Right kidney (tissue), 9 donors: ENCODE measurements at places on chromosomes 7 and 10.

DNA sequence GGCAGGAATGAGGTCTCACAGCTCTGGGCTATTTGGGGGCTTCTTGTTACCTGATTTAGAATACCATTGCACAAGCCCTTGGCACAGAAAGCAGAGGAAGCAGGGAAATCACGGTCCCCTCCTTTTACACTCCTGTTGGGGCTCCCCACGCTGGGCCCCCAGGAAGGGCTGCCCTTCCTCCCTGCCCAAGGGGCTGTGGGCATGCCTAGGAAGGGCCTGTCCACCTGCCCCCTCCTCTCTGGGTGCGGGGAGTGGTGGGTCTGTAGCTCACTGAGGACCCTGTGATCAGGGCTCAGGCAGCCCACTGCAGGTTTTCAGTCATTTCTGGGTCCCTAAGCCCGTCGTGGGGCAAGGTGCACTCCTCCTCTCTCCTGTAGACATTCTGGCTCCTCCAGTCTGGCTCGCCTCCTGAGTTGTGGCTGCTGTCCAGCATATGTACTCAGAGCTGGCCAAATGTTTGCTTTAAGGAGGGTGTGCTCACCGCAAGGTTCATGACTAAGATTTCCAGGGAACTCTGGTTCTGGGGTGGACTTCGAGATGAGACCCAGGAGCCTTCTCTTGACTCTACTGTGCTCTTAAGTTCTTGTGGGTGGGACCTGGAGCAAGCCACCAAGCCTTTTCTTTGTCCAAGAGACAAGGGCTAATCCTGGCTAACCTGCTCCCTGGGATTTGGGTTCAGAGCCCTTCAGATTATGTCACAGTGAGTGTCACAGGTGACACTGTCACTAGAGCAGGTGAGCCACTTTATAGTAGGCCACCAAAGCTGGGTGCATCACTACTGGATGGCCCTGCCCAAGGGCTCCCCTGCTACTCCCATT, 56.0 kb downstream of the TACR2 start:
- DNase-seq = no peak

DNA sequence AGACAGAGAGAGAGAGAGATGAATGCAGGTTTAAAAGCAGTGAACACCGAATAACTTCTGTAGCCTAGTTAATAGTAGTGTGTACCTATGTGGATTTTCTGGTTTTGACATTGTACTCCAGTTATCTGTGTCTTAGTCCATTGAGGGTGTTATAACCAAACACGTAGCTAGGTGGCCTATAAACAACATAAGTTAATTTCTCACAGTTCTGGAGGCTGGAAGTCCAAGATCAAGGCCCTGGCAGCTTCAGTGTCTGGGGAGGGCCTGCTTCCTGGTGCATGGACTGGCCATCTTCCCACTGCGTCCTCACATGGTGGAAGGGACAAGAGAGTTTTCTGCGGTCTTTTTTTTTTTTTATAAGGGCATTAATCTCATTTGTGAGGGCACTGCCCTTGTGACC, 23.5 kb downstream of the AOC1 start:
- no peak for DNase-seq

- no peak for DNase-seq
These were observed 18.4 kb upstream of the FRMD4A start for GRCh38 chr10:14349081-14349480.

- no peak for DNase-seq
These were observed 826.1 kb downstream of the GRM8 start for GRCh38 chr7:126426652-126427051.

GRCh38 chr10:72133517-72133916, 45.2 kb upstream of the SPOCK2 start:
- no peak for DNase-seq

DNA sequence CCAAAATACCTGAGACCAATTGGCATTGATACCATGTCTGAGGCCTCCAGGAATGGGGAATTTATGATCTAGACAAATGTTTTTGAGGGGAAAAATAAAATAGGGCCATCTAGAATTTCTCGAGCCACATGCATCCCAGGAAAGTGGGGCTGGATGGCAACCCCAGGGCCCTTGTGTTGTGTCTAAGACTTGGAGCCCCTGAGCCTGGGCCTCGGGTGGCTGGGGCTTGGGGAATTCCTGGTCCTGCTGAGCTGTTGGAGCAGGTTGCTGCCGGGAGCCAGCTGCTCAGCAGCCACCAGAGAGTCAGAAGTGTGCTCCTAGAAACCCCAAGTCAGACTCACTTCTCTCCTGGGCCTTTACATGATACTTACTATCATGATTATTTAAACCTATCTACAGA, 172.9 kb downstream of the WDR37 start:
- no peak for DNase-seq

GRCh38 chr7:157633465-157634185, 296.8 kb downstream of the DNAJB6 start:
- no peak for DNase-seq

GRCh38 chr7:122515404-122515803, 183.5 kb downstream of the RNF133 start:
- DNase-seq = no peak

- DNase-seq = no peak
These were observed 604.8 kb upstream of the IGFBP3 start for GRCh38 chr7:46525876-46526275.

DNA sequence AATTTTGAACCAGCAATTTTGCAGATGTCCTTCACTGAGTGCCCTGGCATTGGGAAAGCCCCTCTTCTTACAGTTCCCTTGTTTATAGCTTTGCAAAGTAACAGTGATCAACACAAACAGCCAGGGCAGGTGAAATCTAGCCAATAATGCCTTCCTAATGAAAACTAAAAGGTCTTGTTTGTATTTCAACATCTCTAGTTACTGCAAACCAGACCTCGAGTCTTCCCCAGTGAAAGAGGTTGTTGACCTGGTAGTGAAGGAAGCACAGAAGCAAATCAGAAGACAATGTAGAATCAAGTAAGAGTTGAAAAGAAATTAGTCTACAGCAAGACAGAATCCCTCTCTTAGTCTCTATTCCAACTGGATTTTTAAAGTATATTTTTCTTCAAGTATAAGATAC, 231.2 kb downstream of the SNX13 start:
- DNase-seq = no peak

- no peak for DNase-seq
These were observed 99.5 kb downstream of the CCNY start for GRCh38 chr10:35435824-35436223.

DNA sequence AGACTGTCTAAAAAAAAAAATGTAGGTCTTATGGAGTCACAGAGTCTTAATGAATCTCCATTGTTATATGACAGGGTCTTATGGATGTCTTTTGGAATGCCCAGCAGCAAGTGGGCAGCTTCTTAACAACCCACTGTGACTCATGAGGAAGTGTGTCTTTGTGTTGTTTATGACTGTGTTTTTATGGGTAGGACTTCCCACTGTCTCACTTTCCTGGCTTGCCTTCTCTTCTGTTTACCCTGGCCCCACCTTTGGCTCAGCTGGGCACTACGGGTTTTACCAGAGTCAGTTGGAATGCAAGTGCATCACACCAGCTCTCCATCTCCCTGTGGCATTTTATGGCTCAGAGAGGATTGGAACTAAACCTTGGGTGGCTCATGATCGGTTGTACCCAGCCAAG, 580.5 kb downstream of the AUTS2 start:
- no peak for DNase-seq

GRCh38 chr7:29607889-29608288, 44.3 kb downstream of the PRR15 start:
- DNase-seq = no peak

DNA sequence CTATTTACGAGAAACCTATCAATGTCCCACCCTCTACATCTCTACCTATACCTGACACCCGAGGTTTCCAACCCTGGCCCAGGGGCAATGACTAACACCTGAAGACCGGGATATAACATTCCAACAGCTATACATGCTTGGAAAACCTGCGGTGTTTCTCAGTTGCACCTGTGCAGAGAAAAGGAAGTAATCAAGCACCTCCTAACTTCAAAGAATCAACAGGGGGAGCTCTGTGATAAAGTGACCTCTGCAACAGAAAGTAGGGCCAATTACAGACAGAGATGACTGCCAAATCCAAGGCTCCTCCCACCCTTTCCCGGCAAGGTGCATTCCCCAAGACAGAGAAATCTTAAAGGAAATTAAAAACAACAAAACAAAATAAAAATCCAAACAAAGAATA, 41.3 kb downstream of the CCDC6 start:
- DNase-seq = no peak

DNA sequence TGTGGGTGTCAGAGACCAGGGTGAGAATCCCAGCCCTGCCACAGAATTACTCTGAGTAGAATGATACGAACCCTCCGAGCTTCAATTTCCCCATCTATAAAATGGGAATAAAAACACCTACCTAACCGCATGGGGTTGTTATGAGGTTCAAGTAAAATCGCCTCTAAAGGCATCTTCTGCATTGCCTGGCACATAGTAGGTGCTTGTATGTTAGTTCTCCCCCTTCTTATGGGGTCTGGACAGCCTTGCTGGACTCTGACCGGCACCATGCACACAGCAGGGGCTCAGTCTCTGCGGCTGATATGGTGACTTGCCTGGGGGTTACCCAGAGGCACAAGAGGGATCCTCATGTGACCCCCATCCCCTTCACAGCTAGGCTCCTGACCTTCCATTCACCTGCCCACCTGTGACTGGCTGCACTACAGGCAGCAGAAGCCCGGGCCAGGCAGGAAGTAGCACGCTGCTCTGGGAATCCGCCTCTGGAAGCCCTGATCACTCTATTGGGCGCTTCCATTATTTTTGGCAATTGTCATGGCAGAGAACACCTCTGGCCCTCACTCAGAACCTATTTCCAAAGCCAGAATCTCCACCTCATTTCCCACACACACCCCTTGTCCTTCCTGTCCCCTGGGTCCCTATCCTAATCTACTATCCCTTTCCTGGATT, 6.0 kb downstream of the SH3PXD2A start:
- no peak for DNase-seq

- DNase-seq = no peak
These were observed 17.9 kb downstream of the JCAD start for GRCh38 chr10:30041196-30042105.
